Thyroid gland (tissue), 4 donors: ENCODE measurements at places on chromosomes 3 and 15. TPM values are rescaled to one million over a fixed set of nuclear protein-coding genes. Genes with fewer than 3 reads are reported as not detected.

ZNF662 gene
- total RNA-seq = 8.5 TPM

RARB gene
- total RNA-seq = 21.7 TPM

ARID3B gene
- total RNA-seq = 6.0 TPM

ACP3 gene
- total RNA-seq = 7.9 TPM

PLA2G4F gene
- total RNA-seq = 24.8 TPM

CCDC39 gene
- not detected for total RNA-seq

- no peaks in the 10 kb centered on the region for H3K27me3 ChIP-seq
- no peaks in the 10 kb centered on the region for H3K4me1 ChIP-seq
These were observed 177.0 kb upstream of the NECTIN3 start for GRCh38 chr3:110894574-110894973.

- no peaks in the 10 kb centered on the region for H3K36me3 ChIP-seq
- DNase-seq = no peak
These were observed 2.0 kb downstream of the XRN1 start for GRCh38 chr3:142445816-142446254.

GRCh38 chr3:113535898-113536297 is 3.5 kb downstream of the SIDT1 start:
- H3K4me3 ChIP-seq = no peak overlapping the region
- no peaks in the 10 kb centered on the region for H3K27me3 ChIP-seq
- no peak overlapping the region for H3K27ac ChIP-seq
- peaks cover 4% of the 10 kb centered on the region for H3K4me1 ChIP-seq

DNA sequence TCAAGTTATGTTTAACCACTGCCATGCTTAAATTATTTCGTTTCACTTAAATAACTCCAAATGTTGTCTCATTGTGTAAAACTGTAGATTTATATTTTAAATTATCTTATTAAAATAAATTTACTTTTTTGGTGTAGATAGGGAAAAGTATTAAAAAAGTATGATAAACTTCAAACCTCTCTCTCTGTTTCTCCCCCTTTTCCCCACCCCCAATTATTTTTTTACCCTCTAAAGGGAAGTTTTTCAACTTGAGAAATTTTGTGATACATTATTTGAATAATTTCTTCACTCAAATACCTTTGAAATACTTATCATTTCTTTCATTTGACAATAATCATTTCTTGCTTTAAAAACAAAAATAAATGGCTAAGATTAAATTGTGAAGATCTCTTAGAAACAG is 66.9 kb upstream of the EIF1B start:
- no peak for DNase-seq
- no peak overlapping the region for H3K4me3 ChIP-seq
- no peak overlapping the region for H3K27ac ChIP-seq
- H3K36me3 ChIP-seq = no peaks in the 10 kb centered on the region

DNA sequence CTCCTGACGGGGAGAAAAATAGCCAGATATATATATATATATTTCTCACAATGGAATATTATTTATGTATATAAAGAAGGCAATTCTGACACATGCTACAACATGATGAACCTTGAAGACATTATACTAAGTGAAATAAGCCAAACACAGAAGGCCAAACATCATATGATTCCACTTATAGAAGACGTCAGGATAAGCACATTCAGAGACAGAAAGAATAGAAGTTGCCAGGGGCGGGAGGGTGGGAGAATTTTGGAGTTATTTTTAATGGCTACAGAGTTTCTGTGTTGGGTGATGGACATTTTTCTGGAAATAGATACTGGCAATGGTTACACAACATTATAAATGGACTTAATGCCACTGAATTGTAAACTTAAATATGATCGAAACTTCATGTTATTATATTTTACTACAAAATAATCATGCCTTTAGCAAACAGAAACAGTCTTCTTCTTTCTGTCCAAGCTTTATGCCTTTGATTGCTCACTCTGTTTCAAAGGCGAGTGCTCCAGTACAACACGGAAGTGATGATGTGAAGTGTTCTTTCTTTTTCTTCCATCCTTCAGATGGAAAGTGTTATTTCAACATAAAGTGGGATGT is 514.0 kb downstream of the OCA2 start:
- H3K4me1 ChIP-seq = no peaks in the 10 kb centered on the region
- H3K4me3 ChIP-seq = no peak overlapping the region
- no peaks in the 10 kb centered on the region for H3K27me3 ChIP-seq
- H3K27ac ChIP-seq = no peak overlapping the region

DNA sequence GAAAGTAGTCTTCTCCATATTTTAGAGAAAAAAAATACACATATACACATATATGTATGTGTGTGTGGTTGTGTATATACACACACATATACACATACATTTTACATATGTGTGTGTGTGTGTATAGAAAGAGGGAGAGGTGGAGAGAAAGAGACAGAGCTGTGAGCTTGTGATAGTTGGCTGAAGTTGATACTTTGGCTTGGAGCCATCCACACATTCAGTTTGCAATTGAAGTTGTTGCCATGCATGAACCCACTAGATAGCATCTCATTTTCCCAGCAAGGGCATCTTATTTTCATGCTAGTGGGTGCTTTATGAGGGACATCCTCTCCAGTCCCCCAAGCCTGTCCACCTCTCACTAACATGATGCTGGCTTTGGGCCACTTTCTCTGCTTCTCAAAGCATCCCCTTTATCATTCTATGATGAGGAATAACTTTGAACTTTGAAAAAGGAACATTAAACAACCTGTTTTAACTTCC is 228.6 kb downstream of the ZNF621 start:
- no peak overlapping the region for H3K27ac ChIP-seq
- H3K36me3 ChIP-seq = no peaks in the 10 kb centered on the region
- H3K27me3 ChIP-seq = no peaks in the 10 kb centered on the region
- H3K4me1 ChIP-seq = peaks cover 3% of the 10 kb centered on the region
- no peak overlapping the region for H3K4me3 ChIP-seq

DNA sequence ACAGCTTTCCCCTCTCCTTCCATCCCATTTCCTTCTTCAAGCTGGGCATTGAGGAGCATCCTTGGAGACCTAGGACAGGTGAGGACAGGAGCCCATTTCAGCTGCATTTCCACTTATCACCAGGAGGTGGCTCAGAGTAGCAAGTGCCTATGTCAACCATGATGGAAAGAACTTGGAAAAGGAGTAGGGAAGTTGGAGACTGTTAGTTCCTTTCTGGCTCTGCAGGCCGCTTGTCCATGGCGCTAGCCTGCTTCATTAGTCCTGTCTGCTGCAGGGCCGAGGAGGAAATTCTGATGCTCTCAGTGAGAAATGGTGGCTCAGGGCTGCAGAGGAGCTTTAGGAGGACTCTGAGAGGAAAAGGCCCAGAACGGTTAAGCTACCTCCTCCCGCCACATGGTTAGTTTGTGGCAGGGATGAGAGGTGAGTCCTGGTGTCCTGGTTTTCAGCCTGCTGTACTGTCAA is 7.0 kb upstream of the CD276 start:
- H3K27me3 ChIP-seq = no peaks in the 10 kb centered on the region
- DNase-seq = peak; percentile 74
- no peaks in the 10 kb centered on the region for H3K36me3 ChIP-seq
- no peaks in the 10 kb centered on the region for H3K4me1 ChIP-seq
- H3K27ac ChIP-seq = no peak overlapping the region

- H3K27ac ChIP-seq = no peak overlapping the region
- DNase-seq = no peak
- no peaks in the 10 kb centered on the region for H3K4me1 ChIP-seq
- no peak overlapping the region for H3K4me3 ChIP-seq
- H3K36me3 ChIP-seq = no peaks in the 10 kb centered on the region
These were observed 144.3 kb upstream of the MRPS22 start for GRCh38 chr3:139199421-139200010.

- no peak for DNase-seq
- no peak overlapping the region for H3K4me3 ChIP-seq
- H3K27me3 ChIP-seq = no peaks in the 10 kb centered on the region
- no peaks in the 10 kb centered on the region for H3K36me3 ChIP-seq
These were observed 113.5 kb downstream of the KCNAB1 start for GRCh38 chr3:156233876-156234275.

- H3K36me3 ChIP-seq = no peaks in the 10 kb centered on the region
- no peaks in the 10 kb centered on the region for H3K27me3 ChIP-seq
- no peak overlapping the region for H3K4me3 ChIP-seq
- peaks cover 19% of the 10 kb centered on the region for H3K4me1 ChIP-seq
- DNase-seq = peak; percentile 46
- H3K27ac ChIP-seq = no peak overlapping the region
These were observed 97.7 kb upstream of the ATP2B2 start for GRCh38 chr3:10602769-10603768.

DNA sequence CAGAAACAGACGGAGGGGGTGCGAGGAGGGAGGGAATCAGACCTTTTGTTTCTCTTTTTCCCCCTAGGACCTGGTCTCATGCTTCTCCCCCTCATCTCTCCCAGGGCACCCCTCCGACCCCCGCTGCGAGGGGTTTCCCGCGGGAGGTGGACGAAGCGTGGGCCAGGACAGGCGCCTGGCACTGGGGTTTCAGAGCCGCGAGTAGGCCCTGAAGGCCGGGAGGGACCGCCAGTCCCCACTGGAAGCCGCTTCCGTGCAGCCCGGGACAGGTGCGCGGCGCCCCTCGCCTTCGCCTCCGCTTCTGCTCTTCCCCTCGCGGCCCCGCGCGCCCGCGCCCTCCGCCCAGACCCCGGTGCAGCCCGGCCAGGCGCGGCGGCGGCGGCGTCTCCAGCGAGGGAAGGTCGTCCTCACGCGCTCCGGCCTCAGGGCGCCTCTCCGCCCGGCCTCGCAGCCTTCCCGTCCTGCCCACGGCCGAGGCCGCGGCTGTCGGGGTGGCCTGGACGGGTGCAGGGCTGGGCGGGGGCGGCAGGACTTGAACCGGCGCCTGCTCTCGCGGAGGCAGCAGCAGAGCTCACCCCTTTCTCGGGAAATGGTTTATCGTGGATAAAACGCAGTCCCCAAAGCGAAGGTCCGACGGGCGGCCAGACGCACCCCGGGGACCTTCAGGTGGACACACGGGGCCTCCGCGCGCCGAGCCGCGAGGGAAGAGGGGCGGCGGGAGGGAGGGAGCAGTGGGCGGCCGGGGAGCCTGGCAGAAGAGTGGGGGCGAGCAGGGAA is 31.5 kb upstream of the ADAMTS17 start:
- H3K27me3 ChIP-seq = no peaks in the 10 kb centered on the region
- H3K4me1 ChIP-seq = no peaks in the 10 kb centered on the region
- no peaks in the 10 kb centered on the region for H3K36me3 ChIP-seq
- no peak overlapping the region for H3K27ac ChIP-seq

- H3K27ac ChIP-seq = no peak overlapping the region
- no peak overlapping the region for H3K4me3 ChIP-seq
- DNase-seq = no peak
- H3K27me3 ChIP-seq = no peaks in the 10 kb centered on the region
These were observed 62.9 kb upstream of the TBC1D23 start for GRCh38 chr3:100197876-100198275.

DNA sequence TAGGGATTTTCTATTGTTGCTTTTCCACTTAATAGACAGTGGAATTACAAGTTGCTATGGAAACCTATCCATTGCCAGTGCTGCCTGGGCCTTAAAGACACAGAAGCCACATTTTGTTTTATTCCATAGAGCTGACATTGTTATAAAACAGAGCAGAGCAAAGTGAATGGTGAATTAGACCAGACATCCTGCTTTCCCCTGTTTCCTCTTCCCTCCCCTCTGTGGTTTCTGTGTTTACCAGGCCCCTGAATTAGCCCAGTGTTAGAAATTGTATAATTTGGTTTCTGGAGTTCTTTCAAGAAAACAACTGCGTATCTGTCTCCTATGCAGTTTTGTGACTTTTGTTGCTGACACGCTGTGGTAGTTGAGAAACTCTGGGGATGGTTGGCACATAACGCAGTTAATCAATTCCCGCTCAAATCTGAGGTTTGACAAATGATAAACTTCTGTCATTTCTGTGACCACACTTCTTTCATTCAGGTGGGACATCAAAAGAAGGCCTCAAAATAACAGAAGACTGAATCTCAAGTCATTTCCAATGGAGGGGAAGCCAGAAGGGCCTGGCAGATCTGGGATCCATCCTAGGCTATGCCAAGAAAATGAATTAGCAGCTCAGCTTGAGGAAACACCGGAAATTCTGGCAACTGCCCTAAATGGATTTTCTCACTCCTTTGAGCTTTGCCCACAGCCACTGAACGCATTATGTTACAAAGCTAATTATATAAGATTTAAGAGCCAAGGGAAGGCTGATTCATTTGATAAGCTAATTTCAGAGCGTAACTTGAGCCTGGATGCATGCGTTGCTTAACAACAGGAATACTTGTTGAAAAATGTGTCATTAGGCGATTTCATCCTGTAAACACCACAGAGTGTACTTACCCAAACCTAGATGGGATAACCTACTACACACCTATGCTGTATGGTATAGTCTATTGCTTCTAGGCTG is 46.9 kb downstream of the NR1D2 start:
- no peak overlapping the region for H3K27ac ChIP-seq
- no peaks in the 10 kb centered on the region for H3K36me3 ChIP-seq
- H3K27me3 ChIP-seq = no peaks in the 10 kb centered on the region
- no peak for DNase-seq
- no peaks in the 10 kb centered on the region for H3K4me1 ChIP-seq

GRCh38 chr3:4613366-4613765 is 120.2 kb downstream of the ITPR1 start:
- H3K27ac ChIP-seq = no peak overlapping the region
- no peak overlapping the region for H3K4me3 ChIP-seq
- no peaks in the 10 kb centered on the region for H3K4me1 ChIP-seq
- no peak for DNase-seq

DNA sequence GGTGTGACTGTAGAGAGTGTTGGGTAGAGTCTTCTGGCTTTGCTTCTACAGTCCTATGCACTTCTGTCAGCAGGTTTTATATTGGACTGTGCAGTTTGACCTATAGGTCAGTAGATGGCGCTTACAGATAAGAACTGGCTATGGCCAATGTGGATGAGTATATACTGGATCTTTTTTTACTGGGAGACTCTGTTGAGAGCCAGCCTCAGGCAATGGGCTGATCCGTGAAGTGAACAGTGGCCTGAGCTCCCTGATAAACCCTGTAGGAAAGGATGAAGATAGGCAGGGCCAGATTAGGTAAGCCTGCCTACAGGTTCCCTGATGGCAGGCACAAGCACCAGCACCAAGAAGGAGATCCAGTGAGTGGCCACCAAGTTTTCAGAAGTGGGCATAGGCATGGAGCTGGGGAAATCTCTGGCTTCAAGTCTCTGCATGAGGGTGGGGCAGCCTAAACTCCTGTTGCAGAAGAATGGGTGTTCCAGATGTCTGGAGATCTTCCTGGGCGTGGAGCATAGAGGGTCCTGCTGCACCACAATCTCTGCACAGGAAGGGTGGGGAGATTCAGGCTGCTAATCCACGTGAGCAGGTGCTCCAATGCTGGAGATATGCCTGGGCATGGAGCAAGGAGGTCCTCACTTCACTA is 326.0 kb upstream of the SGO1 start:
- no peak for DNase-seq
- no peak overlapping the region for H3K4me3 ChIP-seq
- H3K4me1 ChIP-seq = no peaks in the 10 kb centered on the region
- H3K36me3 ChIP-seq = no peaks in the 10 kb centered on the region
- no peaks in the 10 kb centered on the region for H3K27me3 ChIP-seq
- no peak overlapping the region for H3K27ac ChIP-seq
